GM12891 (cell line): ENCODE measurements at places on chromosomes 4 and X.

DNA sequence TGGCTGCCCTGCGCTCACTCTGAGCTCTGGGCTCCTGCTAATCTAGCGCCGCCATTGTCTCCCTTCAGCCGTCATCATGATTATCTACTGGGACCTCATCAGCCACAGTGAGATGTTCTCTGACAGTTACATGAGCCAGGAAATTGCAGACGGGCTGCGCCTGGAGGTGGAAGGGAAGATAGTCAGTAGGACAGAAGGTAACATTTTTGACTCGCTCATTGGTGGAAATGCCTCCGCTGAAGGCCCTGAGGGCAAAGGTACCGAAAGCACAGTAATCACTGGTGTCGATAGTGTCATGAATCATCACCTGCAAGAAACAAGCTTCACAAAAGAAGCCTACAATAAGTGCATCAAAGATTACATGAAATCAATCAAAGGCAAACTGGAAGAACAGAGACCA lies 21.8 kb upstream of the PIN4 start:
- DNase-seq: no peak

- no peak for DNase-seq
These were observed 555.6 kb downstream of the PPARGC1A start for GRCh38 chr4:23333946-23334878.

DNA sequence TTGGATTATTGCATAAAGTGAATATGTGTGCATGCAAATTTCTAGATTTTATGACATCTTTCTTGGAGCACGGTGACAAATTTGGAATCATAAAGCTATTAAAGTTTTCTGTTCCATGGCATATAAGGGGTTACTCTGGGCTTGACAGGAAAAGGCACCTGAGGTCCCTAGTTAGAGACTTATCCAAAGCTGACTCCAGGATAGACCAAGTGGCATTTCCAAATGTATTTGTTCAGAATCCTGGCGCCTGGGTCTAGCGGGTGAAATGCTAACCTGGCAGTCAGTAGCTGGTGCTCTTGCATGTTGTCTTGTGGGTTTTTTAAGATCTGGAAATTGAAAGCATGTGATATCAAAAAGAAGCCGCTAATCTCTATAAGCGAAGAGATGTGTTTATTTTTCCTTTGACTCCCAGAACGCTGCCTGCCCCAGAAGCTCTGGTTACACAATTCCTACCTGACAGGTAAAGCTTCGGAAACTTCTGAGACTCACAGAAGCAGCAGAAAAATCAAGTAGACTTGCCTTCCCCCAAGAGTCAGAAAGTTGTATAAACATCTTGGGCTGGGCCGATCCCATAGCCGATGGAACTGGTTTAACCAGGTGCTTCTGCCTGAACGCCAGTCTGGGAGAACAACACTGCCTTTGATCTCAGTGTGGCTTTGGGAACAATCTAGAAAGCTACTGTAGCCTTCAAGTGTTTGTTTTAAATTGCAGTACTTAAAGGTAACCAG lies 12.9 kb upstream of the ZCCHC4 start:
- DNase-seq: no peak

DNA sequence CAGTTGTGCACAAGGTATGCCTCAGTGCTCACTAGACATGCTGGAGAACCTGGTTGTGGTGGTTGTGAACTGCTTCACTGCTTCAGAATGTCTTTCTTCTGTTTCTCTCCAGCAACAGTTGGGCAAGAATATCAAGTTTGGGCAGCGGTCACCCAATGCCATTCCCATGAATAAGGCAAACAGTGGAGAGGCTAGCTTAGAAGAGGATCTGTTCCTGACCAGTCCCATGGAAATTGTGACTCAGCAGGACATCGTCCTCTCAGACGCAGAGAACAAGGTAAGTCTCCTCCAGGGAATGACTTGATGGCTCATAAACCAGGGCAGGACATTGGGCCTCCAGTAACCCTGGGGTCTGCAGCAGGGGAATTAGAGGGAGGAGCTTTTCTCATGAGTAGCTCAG lies 79.9 kb downstream of the AASDH start:
- DNase-seq: no peak

- DNase-seq: no peak
These were observed 28.2 kb downstream of the FAM149A start for GRCh38 chr4:186132577-186133242.

DNA sequence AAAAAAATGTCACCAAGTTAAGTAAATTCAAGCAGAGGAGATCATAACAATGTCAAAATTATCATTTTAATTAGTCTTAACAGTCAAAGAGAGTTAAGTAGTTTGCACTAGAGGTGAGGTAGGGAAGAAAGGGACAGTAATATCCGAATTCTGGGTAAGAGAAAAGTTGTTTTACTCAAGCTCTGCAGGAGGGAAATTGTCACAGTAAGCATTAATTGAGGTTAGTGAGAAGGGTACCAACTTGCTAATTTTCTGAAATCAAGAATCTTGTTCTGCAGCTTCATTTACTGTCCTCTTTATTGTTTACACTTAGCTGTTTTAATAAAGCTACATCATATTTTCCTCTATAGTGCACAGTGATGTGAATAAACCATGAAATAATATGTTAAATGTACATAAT lies 11.0 kb downstream of the DGKK start:
- no peak for DNase-seq

DNA sequence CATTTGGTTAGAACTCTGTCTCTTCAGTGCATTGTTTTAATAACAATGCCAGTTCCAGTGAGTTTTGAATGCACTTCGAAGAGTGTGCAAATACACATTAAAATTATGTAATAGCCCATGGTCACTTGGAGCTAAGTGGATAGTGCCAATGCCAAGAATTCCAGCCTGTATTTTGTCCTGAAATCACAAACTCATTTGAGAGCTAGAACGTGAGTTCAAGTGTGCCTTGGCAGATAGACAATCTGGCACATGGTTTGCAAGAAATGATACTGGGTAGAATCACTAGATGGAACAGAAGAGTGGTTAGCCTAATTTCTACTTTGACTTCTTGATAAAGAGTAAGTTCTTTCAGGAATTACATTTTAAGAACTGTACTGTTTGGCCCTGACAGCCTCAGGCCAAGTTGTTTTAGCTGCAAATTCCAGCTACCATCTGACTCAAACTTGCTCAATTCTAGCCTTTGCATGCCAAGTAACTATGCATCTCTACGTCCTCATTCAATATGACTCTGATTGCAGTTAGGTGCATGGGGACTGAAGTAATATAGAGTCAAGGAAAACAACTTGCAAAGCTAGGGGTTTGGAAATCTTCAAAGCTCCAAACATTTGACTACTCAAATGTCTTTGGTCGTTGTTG lies 131.9 kb upstream of the SMIM31 start:
- DNase-seq: no peak

- DNase-seq: no peak
These were observed 14.4 kb upstream of the ENAM start for GRCh38 chr4:70614184-70614555.

GRCh38 chrX:28922106-28922505 lies 334.9 kb downstream of the IL1RAPL1 start:
- no peak for DNase-seq

DNA sequence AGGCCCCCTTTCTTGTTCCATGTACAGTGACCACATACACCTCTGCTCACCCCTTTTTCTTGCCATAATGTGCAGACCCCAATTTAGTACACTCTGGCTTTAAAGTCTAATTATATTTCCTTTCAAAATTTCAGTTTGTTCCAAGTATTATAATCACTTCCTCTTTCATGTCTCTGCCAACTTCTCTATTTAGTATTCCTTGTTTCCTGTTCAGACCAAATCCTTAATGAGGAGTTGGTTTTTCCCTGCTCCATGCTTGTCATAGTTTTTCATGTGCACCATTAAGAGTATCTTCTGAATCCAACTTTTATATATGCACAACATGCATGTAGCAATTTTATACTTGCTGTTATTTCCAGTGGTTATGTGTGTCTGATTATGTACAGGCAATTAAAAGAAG lies 32.3 kb downstream of the USP53 start:
- no peak for DNase-seq

GRCh38 chr4:159551281-159551680 lies 448.4 kb downstream of the RAPGEF2 start:
- DNase-seq: no peak

DNA sequence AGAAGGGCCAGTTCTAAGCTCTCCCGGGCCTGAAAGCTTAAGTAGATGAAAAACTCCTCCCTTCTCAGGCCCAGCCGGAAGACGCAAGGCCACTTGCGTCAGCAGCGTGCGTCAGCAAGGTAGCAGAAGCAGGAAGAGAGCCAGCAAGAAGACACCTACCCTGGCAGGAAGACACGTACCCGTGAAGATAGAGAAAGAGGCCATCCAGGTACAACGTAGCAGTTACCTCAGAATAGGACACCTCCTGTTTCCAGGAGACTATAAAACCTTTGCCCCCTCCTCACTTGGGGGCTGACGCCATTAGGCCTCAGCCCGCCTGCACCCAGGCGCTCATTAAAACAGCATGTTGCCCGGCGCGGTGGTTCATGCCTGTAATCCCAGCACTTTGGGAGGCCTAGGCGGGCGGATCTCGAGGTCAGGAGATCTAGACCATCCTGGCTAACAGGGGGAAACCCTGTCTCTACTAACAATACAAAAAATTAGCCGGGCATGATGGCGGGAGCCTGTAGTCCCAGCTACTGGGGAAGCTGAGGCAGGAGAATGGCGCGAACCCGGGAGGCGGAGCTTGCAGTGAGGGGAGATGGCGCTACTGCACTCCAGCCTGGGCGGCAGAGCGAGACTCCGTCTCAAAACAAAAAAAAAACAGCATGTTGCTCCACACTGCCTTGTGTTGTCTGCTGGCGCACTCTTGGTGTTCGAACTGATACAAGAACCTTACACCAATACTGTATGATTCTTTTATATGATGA lies 242.7 kb upstream of the NWD2 start:
- no peak for DNase-seq

- DNase-seq: no peak
These were observed 207.7 kb downstream of the SOWAHB start for GRCh38 chr4:76690011-76690905.

DNA sequence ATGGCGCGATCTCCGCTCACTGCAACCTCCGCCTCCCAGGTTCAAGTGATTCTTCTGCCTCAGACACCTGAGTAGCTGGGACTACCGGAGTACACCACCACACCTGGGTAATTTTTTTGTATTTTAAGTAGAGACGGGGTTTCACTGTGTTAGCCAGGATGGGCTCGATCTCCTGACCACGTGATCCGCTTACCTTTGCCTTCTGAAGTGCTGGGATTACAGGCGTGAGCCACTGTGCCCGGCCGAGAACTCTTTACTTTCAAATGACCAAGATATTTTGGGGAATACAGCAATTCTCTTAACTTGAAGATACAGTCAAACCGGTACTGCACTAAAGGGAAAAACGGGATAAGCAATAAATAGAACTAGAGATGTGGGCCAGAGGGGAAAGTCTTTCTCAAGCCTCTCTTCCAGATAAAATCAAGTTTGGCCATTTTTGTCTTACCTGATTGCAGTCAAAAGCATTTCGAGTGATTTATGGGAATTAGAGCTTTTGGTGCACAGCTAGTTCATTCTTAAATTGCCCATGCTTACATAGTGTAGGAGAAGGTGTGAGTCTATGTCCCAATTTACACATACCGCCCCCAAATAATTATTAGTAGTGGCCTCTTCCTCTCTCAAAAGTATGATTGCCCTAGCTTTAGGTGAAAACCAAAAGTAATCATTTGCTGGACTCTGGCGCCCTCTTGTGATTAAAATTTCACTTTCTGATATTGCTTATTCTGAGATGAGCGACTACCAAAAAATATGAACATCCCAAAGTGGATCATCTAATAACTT lies 53.2 kb upstream of the ABCG2 start:
- peak; percentile 21 for DNase-seq

DNA sequence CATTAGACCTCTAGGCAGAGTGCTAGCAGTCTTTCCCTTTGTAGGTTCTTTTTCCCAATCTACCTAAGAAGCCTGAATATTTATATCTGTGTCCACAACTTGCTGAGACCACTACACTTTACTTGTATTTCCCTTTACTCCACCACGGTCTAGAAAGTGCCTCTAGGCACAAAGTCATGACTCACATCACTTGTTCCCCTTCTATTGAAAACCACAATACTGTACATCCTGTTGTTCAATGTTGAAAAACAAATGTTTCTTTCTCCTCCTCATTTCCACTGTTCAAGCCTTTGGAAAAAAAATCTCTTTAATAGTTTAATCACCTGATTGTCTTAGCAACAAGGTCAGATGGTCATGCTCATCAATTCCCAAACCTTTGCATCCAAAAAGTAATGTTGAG lies 326.7 kb downstream of the GUCY2F start:
- DNase-seq: no peak

GRCh38 chrX:146934256-146934655 lies 119.7 kb upstream of the CXorf51A start:
- no peak for DNase-seq

GRCh38 chrX:19972984-19973383 lies 17.9 kb downstream of the BCLAF3 start:
- no peak for DNase-seq

- no peak for DNase-seq
These were observed 231.7 kb upstream of the AFF2 start for GRCh38 chrX:148268673-148269072.

DNA sequence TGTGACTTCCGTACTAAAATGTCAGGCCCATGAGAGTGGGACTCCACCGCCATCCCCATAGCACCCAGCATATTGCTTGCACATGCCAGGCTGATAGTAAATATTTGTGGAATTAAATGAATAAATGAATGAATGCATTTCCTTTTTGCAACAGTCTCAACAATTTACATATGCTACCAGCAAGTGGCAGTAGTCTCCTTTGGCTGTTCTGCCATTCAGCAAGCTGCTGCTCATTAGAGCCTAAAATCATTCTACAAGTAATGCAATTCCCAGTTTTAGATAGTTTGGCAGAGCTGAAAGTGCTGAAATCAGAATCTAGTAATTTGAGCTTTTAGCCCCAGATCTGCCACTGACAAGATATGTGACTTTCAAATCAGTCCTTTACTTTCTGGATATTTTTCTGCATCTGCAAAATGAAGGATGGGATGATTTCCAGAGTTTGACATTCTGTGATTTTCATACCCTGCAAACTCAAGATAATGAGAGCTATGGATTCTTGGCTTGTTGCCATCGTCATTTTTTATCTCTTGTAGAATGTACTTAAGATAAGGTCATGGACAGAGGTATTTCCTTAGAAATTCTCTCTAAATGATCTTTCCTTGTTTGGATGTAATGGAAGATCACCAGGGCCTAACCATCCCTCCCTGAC lies 35.7 kb upstream of the INTS6L start:
- no peak for DNase-seq

GRCh38 chrX:153768311-153769157 lies 4.5 kb downstream of the PLXNB3 start:
- DNase-seq: peak; percentile 11

- no peak for DNase-seq
These were observed 35.3 kb upstream of the WAS start for GRCh38 chrX:48648336-48648751.

- no peak for DNase-seq
These were observed 65.9 kb downstream of the UCHL1 start for GRCh38 chr4:41322617-41323016.
